ENCODE measurements at places on chromosomes 5 and 9.

DNA sequence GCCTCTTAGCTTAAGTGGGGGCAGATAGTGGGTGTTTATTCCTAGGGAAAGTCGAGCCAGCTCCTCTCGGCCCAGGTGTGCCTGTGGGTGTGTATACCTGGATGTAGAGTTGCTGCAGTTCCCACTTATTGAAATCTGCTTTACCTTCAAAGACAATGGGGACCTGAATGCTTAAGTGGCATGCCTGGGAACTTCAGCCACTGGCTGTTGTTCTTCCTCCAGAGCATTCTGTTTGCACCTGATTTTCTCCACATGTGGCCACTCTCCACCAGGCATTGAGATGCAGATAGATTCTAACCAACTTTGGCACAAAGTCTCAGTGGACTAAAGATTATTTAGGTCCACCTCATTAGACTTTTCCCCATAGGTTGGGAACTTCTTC lies 186.8 kb downstream of the ZNF462 start:
- no peak for DNase-seq

- DNase-seq, result no peak
Measured at GRCh38 chr5:143132739-143133138, 270.7 kb downstream of the NR3C1 start.

- DNase-seq, result no peak
Measured at GRCh38 chr5:111892949-111893348, 136.0 kb upstream of the NREP start.

GRCh38 chr9:132239999-132240840 lies 78.4 kb downstream of the NTNG2 start:
- DNase-seq, result peak; percentile 50

DNA sequence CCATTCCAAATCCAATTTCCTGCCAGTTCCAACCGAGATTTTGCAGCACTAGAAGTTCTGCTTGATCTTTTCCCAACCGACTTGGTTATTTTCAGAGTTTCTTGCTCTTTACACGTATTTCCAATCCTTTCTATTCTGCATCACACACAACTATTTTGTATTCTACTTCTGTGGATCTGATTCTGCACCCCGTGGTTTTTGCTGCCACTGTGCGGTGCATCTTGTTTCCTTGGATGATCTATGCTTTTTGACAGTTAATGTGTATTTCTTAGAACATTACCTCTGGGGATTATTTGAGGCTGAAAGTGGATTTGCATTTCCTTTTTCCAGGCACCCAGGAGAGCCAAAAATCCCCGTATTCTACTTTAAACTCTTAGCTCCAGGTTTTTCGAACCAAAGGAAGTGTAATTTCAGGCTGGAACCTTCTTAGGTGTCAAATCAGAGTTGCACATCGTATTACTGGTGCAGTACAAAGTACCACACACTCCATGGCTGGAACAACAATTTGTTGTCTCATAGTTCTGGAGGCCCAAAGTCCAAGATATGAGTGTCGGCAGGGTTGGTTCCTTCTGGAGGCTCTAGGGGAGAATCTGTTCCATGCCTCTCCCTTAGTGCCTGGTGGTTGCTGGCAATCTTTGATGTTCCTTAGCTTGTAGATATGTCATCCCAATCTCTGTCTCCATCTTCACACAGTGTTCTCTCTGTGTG lies 14.7 kb upstream of the SARDH start:
- no peak for DNase-seq

DNA sequence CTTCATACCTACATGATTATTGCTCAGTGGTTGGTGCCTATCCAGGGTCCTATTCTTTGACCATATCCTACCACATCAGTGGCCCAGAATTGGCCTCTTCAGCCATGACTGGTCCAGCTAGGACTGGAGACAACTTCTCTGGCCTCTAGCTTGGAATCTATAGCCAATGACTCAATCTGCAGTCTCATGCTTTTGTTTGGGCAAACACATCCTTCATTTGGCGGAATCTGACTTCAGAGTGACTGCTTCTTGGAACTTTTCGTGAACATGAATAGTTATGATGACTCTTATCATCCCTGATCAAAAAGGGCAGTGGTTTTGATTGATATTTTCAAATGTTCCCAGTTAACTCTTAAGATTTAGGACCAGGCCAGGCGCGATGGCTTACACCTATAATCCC lies 134.1 kb downstream of the PAPPA start:
- no peak for DNase-seq

DNA sequence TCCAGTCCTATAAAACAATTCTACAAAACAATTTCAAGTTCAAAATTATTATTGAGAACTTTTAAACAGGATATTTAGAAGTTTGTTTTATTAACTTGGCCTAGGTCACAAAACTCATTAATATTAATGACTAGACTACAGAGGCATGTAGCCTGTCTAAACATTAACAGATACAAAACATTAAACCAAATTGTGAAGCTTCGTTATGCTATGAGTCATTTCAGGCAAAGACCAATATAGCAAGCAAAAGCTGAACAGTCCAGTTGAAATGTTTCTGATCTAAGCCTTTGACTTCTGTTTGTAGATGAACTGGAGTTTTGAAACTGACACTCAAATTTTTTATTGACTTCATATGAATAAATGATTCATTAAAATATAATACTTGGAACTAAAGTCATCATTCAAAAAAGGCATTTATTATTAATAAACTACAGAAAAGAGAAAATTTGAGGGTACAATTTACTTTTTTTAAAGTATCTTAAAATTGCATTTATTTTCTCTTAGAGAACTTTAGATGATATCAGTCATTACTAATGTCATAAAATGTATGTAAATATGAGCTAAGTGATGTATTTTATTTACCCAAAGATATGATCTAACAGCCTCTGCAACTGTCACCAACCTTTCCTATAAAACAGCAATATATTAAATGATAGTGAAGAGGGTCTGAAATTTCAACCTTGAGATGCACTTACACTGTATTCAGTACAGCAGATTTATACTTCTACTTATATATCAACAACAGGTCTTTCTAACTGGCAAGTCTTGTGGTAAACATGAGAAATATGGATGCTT lies 188.8 kb downstream of the COMMD10 start:
- no peak for DNase-seq

DNA sequence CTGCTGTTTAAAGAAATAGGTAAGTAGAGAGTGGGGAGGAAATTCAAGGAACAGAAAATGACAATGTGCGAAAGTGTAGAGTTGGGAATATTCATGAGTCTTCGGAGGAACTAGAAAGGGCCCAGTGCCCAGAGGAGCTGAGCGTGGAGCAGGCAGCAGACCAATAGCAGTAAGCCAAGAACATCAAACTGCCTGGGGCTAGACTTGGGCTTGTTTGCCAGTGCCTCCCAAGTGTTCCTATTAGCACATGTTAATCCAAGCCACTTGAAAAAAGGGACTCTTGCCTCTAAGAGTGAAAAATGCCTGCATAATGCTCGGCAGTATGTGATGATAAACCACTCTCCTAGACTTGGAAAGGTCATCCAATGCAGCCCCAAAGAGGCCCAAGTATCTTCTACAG lies 1.2 kb upstream of the TAL2 start:
- DNase-seq, result no peak

GRCh38 chr5:85515588-85515987 lies 1102.2 kb upstream of the COX7C start:
- DNase-seq, result no peak

DNA sequence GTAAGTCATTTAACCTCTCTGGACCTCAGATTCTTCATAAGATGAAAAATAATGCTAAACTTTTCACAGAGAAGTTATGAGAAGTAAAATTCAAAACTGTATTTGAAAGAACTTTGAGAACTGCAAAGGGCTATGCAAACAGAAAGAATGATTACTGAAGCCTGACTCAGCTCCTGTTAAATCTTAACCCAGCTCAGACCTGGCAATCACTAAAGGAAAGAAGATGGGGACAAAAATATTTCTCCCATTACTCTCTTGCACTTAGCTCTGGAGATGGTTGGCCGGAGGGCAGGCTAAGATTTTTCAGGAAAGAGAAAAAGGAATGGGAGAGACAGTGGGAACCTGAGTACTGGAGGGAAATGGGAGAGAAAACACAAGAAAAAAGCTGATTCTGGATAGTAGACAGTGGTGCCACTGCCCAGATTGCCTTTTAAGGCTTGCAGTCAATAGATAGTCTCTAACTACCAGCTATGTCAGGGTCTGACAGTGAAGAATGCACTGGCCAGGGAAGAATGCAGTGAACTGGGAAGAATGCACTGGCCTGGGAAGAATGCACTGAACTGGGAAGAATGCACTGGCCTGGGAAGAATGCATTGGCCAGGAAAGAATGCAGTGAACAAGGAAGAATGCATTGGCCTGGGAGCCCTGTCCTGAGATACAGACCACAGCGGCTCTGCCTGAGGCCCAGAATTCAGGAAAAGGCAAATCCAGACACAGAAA lies 25.2 kb upstream of the CEMIP2 start:
- no peak for DNase-seq

DNA sequence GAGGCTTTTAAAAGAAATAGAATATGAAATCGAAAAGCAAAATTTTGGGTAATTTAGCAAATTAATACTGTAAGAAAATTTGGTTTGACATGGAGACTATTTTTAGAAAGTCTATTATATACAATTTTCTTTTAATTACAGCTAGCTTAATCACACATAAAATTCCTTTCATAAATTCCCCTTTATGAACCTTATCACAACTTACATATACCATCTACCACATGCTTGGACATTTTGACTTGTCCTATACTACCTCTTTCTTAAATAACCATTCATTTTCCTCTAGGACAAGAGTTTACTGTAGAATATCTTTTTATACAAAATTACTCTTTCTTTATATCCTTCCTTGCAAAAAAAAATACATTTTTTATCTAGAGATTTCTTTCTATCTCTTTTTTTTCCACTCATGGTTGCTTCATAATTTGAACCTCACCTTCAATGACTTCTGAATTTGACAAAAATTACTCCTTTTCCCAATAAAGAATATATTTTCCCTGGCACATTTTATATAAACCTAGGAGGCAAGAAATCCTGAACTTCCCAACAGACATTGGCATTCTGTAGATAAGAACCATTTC lies 34.0 kb upstream of the SYK start:
- no peak for DNase-seq

GRCh38 chr9:115838417-115838816 lies 315.2 kb upstream of the PAPPA start:
- no peak for DNase-seq

DNA sequence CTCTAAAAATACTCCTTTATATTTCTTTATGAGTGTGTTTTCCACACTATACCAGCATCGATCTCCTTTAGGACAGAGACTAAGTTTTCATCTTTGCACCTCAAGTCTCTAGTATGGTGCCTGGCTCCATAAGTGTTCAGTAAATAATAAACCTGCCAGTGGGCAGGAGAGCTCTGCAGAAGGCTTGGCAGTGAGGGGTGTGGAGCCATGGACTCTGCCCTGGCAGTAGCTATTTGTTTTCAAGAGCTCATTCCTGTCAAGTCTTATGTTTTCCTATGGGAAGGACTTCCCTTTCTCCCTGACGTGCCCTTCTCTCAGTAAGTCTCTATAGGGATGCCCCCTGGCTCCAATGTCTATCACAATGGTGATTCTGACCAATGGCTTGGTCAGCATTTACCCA lies 252.2 kb downstream of the PIK3R1 start:
- DNase-seq, result no peak

- DNase-seq, result no peak
Measured at GRCh38 chr5:113056988-113057387, 80.4 kb downstream of the DCP2 start.

DNA sequence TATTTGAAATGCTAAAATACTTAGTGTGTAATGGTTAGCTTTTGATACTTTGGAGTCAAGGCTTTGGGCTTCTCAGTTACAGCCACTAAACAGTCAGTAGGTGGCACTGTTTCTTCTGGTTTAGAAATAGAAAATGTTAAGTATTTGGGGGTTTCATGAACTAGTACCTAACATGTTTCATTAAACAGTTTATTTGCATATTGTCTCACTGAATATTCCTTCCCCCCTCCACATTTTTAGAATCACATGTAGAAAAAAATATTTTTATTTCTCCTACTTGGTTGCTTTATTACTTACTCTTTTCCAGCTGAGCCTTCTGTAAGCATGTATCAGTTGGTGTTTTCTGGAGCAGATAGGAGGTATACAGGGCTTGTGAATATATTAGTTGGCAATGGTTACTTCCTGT lies 48.0 kb downstream of the IPO11 start:
- DNase-seq, result no peak

DNA sequence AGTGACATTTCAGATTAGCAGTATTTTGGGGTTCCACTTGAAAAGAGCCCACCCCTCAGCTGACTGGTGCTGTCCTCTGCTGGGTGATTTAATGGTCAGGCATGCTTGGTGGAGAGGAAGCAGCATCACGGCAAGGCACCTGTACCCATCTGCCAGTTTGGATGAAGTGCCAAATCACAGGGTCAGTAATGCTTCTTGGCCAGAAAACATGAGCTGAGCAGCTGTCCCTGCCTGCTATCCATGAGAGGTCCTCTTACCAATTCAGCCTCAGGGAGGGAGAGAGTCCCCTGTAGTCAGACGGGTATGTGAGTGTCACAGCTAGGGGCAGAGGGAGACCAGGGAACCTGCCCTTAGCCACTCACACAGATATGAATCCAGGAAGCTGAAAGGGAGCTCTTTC lies 137.9 kb downstream of the SEC61B start:
- no peak for DNase-seq

GRCh38 chr5:123180178-123180577 lies 91.1 kb downstream of the PRDM6 start:
- no peak for DNase-seq

GRCh38 chr9:4118666-4119065 lies 181.2 kb downstream of the GLIS3 start:
- no peak for DNase-seq

DNA sequence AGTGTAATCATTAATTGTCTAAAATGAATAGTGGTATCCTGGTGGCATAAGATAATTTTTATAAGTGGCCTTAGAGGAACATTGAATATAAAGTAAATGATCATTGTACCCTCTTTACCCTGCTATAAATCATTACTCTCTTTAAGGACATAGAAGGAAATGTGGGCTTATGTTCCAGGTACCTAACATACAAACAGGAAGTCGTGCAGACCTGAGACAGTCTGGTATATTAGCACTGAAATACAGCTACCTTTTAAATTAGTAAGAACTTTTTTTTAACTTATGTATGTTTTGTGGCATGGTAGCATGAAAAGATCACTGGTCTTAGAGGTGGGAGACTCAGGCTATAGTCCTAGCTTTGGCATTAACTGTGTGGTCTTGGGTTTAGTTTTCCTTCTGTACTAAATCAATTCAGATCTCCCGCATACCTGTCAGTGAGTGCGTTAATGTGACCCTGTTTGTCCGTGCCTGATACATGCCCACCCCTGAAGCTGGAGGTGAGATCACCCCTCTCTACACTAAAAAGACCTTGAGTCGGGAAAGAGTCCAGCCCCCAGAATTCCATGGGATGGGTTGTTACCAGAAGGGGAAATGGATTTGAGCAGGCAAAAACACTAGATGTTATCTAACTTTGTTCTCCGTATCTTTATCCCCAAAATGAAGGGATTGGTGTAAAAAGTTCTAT lies 59.4 kb upstream of the ERBIN start:
- DNase-seq, result no peak

GRCh38 chr5:96344678-96345577 lies 88.1 kb downstream of the PCSK1 start:
- DNase-seq, result no peak

Measured in RWPE2 (cell line).